ENCODE measurements at places on chromosomes 6 and 20. TPM values are rescaled to one million over a fixed set of nuclear protein-coding genes. Genes with fewer than 3 reads are reported as not detected.

The RBPJL gene
- total RNA-seq: not detected

The AARS2 gene
- total RNA-seq: 9.2 TPM

The NELFCD gene
- 48.9 TPM for total RNA-seq

The CLVS2 gene
- total RNA-seq: 0.07 TPM

The SMOC2 gene
- total RNA-seq: not detected

The SLC17A4 gene
- total RNA-seq: not detected

The SNPH gene
- 4.3 TPM for total RNA-seq

The RBBP8NL gene
- not detected for total RNA-seq

The TRIM15 gene
- total RNA-seq: not detected

The RSPO3 gene
- 122 TPM for total RNA-seq

The HTR1E gene
- not detected for total RNA-seq

The BIRC7 gene
- total RNA-seq: 4.4 TPM

The PI16 gene
- not detected for total RNA-seq

The DLK2 gene
- total RNA-seq: 5.0 TPM

The RPRD1B gene
- 27.0 TPM for total RNA-seq

The ANGPT4 gene
- total RNA-seq: 0.03 TPM

The PNLDC1 gene
- not detected for total RNA-seq

The APCDD1L gene
- total RNA-seq: 0.06 TPM

The PCK1 gene
- total RNA-seq: not detected

The BICRAL gene
- 3.6 TPM for total RNA-seq

The LBP gene
- 0.99 TPM for total RNA-seq
